Sigmoid colon (tissue), 7 donors: ENCODE measurements at places on chromosomes 1 and 21. TPM values are rescaled to one million over a fixed set of nuclear protein-coding genes. Genes with fewer than 3 reads are reported as not detected.

The LRRIQ3 gene
- 0.36 TPM for total RNA-seq

The RHCE gene
- 0.36 TPM for total RNA-seq

The TMPRSS2 gene
- 2.8 TPM for total RNA-seq

The ZSWIM5 gene
- 4.3 TPM for total RNA-seq

The HSD3B2 gene
- not detected for total RNA-seq

The PCBP3 gene
- total RNA-seq, result 21.3 TPM

The OLFML3 gene
- 118 TPM for total RNA-seq

The GJA9 gene
- not detected for total RNA-seq

The RGS13 gene
- not detected for total RNA-seq

The NR1I3 gene
- total RNA-seq, result not detected

The CPT2 gene
- 10.9 TPM for total RNA-seq

The IQCC gene
- 3.9 TPM for total RNA-seq

The FAM163A gene
- 1.5 TPM for total RNA-seq

The PM20D1 gene
- not detected for total RNA-seq

The VHLL gene
- total RNA-seq, result not detected

The ADAM30 gene
- total RNA-seq, result not detected

The SHISAL2A gene
- not detected for total RNA-seq

The CNTN2 gene
- total RNA-seq, result 4.4 TPM

The TTC22 gene
- total RNA-seq, result 0.81 TPM

The CD48 gene
- 2.9 TPM for total RNA-seq

The CCNL2 gene
- total RNA-seq, result 196 TPM

The VAMP4 gene
- 15.7 TPM for total RNA-seq

The CENPL gene
- 5.8 TPM for total RNA-seq

The CRB1 gene
- 0.49 TPM for total RNA-seq
